NCI-H1436 (cell line): ENCODE measurements at places on chromosomes 7 and 10.

- no peak for DNase-seq
Observed at GRCh38 chr10:84184517-84184916, 9.8 kb upstream of the CDHR1 start.

GRCh38 chr10:121886997-121887622, 40.7 kb downstream of the ATE1 start:
- peak; percentile 66 for DNase-seq

GRCh38 chr10:101902032-101902819, 58.6 kb upstream of the KCNIP2 start:
- DNase-seq = no peak

GRCh38 chr10:30903397-30904138, 128.1 kb downstream of the ZNF438 start:
- DNase-seq = no peak

DNA sequence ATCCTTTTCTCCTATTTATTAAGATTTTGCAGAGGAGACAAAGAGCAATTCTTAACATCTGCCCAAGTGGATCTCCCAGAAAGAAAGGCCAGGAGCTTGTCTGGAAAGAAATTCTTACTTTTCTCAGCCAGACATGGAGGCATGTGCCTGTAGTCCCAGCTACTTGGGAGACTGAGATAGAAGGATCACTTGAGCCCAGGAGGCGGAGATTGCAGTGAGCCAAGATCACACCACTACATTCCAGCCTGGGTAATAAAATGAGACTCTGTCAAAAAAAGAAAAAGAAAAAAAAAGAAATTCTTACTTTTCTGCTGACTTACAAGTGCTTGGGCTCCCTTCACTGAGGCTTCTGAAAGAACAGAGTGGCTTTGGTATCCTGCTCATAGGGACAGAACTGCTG, 2.4 kb upstream of the CYP3A43 start:
- no peak for DNase-seq

- no peak for DNase-seq
Observed at GRCh38 chr7:43141091-43141490, 28.6 kb downstream of the HECW1 start.

- no peak for DNase-seq
Observed at GRCh38 chr7:2146676-2147472, 85.9 kb downstream of the MAD1L1 start.

GRCh38 chr10:14757986-14758385, 16.7 kb downstream of the FAM107B start:
- DNase-seq = no peak

DNA sequence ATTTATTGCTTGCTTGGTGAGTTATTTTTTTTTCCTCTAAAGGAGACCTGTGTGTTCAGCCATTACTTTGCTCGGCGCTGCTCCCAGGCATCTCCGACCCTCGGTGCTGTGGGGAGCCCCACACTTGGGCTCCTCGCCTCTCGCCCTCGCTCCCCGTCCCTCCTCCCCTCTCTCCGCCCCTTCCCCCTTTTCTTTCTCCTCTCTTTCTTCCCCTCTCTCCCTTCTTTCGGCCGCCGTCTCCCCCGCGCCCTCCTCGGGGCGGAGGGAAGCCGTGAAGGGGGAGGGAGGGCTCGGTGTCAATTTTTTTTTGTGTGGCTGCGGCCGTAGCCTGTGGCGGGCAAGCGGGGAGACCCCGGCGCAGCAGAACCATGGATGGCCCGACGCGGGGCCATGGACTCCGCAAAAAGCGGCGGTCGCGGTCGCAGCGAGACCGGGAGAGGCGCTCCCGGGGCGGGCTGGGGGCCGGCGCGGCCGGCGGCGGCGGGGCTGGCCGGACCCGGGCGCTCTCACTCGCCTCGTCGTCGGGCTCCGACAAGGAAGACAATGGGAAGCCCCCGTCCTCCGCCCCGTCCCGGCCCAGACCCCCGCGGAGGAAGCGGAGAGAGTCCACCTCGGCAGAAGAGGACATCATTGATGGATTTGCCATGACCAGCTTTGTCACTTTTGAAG, 1.1 kb downstream of the AUTS2 start:
- no peak for DNase-seq

- DNase-seq = no peak
Observed at GRCh38 chr7:121831351-121831750, 41.6 kb upstream of the PTPRZ1 start.

DNA sequence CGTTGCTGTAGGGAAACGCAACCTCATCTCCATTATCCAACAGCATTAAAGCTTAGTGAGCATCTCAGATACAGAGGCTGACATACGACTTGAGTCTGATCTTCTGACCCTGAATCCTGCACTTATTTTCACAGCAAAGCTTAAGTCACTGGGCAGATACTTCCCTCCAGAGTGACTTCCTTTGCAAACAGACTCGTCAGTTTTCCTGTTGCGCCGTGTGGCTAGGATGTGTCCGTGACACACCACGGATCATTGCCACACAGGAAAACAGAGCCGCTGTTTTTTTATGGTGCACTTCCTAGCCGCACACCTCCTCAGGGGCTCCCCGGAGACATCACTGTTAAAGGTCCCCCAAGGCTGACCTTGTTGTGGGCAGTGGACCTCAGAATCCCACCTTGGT, 94.9 kb upstream of the MKI67 start:
- no peak for DNase-seq

GRCh38 chr7:2785071-2785500, 59.0 kb downstream of the GNA12 start:
- DNase-seq = no peak

- DNase-seq = no peak
Observed at GRCh38 chr10:48773580-48773979, 88.9 kb downstream of the WDFY4 start.

GRCh38 chr10:133318494-133319127, 9.9 kb downstream of the ZNF511 start:
- peak; percentile 76 for DNase-seq

DNA sequence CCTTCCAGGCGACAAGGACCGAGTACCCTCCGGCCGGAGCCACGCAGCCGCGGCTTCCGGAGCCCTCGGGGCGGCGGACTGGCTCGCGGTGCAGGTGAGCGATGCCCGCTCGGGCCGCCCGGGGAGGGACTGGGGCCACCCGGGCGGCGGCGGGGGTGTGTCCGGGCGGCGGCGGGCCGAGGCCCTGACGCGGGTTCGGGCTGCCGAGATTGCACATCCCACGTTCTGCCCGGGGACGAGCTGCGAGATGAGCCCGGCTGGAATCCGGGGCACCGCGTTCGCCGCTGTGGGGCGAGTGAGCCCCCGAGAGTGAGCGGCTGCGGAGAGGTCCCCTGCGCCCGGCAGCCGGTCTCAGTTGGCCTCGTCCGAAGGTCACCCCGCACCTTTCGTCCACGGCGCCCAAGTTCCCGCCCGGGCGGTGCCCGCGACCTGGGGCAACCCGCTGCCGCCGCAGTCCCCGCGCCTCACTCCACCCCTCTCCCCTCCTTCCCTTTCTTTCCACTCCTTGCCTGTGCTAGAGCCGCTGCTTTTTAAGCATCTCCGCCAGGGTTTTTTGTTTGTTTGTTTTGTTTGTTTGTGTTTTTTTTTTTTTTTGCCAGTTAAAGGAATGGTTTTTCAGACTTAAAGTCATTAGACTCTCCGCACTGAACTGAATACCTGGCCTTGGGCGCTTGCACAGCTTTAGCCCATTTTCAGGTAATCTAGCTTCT, 515 bp downstream of the RALA start:
- DNase-seq = no peak

DNA sequence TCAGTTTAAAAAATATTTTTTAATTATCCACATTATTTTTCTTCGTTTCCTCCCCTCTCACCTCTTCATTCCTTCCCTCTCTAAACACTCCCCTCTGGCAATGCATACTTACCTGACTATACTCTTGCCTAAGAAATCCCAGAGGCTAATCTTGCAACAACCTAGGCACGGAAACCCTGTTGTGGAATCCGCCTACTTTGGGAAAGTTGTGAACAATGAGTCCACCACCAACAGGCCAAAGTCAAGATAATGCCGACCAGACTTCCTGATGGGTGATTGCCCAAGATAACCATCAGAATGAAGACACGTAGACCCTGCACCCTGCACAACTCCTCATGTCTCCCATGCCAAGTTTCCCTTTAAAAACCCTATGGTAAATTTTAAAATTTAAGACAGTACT, 521.5 kb downstream of the KIF20B start:
- DNase-seq = no peak

GRCh38 chr7:139993169-139993568, 69.6 kb downstream of the PARP12 start:
- no peak for DNase-seq

GRCh38 chr10:44010873-44011602, 362.4 kb upstream of the ZNF32 start:
- DNase-seq = no peak

DNA sequence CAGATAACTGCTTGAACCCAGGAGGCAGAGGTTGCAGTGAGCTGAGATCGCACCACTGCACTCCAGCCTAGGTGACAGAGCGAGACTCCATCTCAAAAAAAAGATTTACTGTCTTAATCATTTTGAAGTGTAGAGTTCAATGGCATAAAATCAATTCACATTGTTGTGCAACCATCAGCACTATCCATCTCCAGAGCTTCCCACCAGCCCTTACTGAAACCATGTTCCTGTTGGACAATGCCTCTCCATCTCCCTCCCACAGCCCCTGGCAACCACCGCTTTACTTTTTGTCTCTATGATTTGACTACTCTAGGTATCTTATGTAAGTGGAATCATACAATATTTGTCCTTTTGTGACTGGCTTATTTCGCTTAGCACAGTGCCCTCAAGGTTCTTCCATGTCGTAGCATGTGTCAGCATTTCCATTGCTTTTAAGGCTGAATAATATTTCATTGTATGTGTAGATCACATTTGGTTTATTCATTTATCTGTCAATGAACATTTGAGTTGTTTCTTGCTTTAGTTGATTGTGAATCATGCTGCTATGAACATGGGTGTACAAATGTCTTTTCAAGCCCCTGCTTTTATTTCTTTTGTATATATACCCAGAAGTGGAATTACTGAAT, 33.1 kb downstream of the NACAD start:
- DNase-seq = no peak

- DNase-seq = no peak
Observed at GRCh38 chr7:133365917-133366316, 113.0 kb downstream of the EXOC4 start.

DNA sequence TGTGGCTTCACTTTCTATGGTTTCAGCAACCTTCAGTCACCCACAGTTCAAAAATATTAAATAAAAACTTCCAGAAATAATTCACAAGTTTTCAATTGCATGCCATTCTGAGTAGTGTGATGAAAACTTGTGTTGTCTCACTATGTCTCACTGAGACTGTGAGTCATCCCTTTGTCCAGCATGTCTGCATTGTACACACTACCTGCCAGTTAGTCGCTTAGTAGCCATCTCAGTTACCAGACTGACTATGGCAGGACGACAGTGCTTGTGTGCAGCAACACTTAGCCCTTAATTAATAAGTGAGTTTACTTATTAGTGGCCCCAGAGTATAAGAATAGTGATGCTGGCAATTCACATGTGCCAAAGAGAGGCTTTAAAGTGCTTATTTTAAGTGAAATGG, 22.5 kb downstream of the CCDC186 start:
- DNase-seq = no peak

DNA sequence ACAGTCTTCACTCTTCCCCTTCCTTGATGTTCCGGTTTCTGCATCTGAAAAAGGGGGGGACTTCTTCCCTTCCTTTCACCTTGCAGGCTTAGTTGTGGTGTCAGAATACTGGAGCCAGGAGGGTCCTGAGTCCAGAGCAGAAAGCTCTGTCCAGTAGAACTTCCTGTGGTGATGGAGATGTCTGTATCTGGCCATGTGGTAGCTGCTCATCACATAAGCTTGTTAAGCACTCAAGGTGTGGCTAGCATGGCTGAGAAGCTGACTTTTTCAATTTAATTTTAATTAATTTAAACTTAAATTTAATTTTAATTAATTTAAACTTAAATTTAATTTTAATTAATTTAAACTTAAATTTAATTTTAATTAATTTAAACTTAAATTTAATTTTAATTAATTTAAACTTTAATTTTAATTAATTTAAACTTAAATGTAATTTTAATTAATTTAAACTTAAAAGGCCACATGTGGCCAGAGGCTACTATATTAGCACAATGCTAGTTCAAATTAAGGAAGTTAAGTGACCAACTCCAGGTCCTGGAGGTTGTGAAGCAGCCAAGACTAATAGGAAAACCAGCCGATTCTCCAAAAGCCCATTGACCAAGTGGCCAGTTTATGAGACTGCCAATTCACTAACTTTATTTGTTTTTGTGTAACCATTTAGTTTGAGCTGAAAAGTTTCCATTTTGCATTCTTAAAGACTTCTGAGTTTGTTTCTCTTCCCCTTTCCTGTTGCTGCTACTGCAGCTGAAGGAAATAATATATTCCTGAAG, 16.3 kb downstream of the MSRB2 start:
- no peak for DNase-seq

DNA sequence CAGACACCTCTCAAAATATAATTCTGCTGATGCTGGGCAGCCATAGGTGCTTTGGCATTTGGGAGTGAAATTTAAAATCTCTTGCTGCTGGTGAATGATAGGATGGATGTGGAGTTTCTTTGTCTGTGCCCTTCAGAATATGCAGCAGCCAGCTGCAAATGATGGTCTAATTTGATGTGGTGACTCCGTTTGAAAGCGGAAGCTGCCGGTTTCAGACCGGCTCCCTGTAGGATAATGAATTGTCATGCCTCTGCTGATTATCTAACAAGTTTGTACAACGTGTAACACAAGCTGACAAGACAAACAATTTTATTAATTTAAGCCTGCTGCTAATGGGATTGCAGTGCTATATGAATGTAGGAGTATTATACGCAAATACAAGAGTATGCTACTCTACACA, 103.5 kb downstream of the SND1 start:
- DNase-seq = no peak

GRCh38 chr7:42945821-42946626, 13.8 kb downstream of the MRPL32 start:
- DNase-seq = no peak

DNA sequence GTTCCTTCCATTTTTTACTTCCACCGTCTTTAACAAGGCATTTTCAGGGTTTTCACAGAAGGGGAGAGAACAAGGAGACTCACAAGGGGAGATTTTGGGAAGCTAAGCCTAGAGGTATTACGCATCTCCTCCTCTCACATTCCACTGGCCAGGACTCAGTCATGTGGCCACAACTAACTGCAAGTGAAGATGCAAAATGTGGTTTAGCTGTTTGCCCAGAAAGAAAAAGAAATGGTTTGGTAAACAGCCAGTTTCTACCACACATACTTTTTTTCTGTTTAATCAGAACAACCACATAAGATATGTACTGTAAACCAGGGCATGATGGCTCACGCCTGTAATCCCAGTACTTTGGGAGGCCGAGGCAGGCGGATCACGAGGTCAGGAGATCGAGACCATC, 21.4 kb upstream of the HELLS start:
- DNase-seq = no peak

- no peak for DNase-seq
Observed at GRCh38 chr7:44079331-44080021, 2.9 kb downstream of the POLM start.
